ENCODE measurements at places on chromosomes 11 and 22.

DNA sequence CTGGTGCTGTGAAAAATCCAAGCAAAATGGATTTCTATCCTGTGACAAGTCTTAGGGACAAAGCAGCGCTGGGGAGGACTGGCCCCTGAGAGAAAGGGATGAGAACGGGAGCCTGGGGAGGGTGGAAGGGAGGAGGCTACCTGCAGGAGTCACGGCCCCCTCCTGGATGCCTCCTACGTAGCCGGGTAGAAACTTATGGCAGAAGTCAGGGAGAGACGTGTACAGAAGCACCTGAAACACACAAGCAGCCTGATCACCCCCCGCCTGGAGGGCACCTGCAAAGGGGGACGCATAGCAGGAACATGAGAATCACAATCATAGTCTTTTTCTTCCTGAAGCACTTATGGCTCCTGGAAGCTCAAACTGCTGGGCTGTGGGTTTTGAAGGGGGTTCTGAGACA lies 6.1 kb downstream of the DHCR7 start:
- no peak for DNase-seq

DNA sequence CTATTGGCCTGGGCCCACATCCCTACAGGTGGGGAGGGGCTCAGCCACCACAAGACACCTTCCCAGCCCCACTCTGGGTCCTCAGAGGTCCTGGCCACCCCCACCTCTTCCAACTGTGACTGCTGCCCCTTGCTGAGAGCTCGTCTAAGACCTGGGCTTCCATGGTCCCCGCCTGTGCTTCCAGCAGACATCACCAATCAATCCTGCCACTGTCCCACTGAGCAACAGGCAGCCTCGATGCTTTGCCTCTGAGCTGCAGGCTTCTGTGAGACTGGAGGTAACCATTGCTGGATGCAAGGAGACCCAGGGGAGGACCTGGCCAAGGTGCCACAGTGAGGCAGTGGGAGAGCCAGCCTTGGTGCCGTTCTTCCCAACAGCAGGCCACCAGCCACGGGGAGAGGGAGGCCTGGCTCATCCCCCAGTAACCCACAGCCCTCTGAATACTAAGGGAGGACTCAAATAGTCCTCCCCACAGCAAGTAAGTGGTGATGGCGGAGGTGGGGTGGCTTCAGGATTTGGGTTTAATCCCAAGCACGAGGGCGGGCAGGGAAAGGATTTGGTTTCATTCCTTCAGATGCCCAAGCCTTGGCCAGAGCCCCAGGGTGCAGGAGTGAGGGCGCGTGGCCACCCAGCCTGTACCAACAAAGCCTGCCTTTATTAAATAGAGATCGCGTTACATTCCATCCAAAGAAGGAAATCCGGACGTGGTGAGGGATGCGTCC lies 5.5 kb upstream of the FADS3 start:
- DNase-seq: no peak

GRCh38 chr11:95920460-95921105 lies 3.3 kb downstream of the MTMR2 start:
- no peak for DNase-seq

DNA sequence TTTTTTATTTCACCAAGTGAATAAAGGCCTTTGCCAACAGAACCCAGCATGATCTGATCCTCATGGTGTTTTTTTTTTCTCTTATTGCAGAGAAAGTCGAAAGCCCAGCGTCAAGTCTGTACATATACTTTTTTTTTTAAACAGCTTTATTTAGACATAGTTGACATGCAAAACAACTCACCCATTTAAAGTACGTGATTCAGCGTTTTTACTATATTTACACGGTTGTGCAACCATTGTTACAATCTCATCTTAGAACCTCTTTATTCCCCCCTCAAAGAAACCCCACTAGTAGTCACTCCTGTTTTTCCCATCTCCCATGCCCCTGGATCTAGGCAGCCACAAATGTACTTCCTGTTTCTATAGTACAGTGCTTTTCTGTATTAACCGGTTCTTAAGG lies 20.6 kb upstream of the AP1B1 start:
- DNase-seq: no peak

DNA sequence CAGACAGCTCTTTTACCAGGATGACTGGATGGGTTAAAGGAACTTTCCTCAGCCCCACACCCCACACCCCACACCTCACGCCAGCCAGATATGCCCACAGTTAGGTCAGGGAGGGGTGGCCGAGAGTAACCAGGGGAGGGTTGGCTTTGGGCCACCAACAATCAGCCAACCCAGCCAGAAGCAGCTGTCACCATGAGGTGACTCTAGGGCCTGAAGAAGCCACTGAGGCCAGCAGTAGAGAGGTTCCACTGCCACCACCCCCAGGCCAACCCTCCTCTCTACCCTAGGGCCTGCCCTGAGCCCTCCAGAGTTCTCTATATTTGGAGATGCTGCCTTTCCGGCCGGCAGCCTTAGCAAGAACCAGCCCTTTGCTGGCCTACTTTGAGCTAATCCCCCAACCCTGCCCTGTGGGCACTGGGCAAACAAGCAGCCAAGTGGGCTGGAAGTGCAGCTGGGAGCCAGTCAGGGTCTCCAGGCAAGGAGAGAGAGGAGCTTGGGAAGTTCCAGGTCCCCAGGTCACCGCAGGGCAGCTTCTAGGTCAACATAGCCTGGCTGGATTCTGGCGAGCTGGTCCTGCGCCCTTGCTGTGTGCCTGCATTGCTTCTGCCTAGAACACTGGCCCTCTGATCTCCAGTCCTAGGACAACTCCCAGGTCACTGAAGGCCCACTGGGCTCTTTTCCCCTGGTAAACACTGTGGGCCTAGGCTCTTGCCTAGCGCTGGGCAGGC lies 12.0 kb upstream of the SYT8 start:
- DNase-seq: no peak

DNA sequence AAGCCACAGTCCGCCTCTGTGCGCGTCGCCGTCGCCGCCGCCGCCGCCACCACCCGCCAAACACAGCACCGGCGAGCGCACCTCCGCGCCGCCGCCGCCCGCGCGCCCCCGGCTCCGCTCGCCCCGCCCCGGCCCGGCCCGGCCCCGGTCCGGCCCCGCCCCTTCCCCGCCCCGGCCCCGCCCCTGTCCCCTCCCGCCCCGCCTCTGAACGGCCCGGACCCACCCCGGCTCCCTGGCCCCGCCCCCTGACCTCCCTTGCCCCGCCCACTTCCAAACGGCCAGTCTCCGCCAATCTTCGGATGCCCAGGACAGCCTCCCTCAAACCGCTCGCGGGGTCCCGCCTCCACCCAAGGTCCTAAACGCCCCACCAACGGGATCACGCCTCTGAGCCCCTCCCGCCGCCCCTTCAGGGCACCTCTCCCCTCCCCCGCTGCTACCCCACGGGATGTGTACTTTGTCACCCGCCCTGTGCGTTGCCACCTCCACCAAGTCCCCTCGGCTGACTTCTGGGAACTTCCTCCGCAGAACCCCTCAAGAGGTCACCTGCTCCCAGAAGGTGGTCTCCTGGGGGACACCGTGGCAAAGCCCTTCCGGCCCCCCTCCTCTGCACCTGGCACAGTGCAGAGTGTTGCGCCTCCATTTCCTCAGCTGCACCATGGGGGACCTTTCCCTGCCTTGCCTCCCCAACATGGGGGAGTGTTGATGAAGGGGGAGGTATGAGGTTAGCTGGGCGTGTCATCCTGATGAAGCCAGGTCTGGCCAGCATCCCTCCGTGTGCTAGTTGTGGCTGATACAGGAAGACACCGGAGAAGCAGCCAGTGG lies at the start of gene KIAA0930:
Gene KIAA0930, minus strand, starts transcription at position 85 of the 822 bp plus-strand sequence. CDS start 191 bp downstream, outside the sequence.
- peak; percentile 62 for DNase-seq

DNA sequence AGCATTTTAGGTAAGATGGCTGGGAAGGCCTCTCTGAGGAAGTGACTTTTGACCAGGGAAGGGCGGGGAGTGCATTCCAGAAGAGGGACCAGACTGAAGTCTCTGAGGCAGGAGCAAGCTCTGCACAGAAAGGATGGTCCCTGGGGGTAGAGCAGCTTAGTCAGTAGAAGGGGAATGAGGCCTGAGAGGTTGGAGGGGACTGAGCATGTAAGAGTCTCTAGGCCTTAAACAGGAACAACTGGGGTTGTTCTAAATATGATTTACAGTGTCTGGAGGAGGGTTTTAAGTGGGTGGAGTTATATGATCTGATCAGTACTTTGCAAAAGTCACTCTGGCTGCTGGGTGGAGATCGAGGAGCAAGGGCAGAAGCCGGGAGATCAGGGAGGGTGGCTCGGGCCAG lies 31.7 kb upstream of the TEF start:
- no peak for DNase-seq

GRCh38 chr11:46356924-46357482 lies 9.7 kb downstream of the DGKZ start:
- DNase-seq: no peak

DNA sequence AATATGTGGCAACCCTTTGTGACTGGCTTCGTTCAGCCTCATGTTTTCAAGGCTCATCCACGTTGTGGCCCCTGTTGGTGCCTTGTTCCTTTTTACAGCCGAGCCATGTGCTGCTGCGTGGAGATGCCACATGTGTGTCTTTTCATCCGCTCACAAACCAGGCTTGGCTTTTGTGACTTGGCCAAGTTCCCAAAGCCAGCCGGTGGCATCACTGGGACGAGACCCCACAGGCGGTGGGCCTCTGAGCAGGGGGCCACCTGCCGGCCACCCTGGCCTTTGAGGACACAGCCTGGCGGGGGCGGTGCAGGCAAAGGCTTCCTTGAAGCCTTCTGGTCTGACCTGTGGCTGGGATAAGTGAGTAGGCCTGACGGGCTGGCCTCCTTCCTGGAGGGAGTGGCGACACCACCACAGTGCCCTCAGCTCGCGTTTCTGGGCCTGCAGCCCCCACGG lies 10.5 kb downstream of the GRK2 start:
- DNase-seq: no peak

DNA sequence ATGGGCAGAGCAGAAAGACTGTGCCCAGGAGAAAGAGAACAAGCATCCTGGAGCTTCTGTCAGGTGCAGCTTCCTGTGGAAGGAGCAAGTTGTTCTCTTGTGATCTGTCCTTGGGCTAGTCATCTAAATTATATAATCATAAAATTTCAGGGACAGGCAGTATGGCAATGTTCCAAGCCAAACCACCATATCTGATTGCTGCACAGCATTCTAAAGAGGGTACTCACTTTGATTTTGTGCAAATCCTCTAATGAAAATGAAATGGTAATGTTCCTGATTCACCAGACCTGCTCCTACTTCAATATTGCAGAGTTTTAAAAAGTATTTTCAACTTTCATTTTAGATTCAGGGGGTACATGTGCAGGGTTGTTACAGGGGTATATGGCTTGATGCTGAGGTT lies at the start of gene PATE2:
Gene PATE2, minus strand, starts transcription at position 101 of the 400 bp plus-strand sequence. Its CDS starts 55 bp downstream, at position 46.
- no peak for DNase-seq

- no peak for DNase-seq
These were observed 469 bp downstream of the KCNK7 start for GRCh38 chr11:65595131-65595530.

DNA sequence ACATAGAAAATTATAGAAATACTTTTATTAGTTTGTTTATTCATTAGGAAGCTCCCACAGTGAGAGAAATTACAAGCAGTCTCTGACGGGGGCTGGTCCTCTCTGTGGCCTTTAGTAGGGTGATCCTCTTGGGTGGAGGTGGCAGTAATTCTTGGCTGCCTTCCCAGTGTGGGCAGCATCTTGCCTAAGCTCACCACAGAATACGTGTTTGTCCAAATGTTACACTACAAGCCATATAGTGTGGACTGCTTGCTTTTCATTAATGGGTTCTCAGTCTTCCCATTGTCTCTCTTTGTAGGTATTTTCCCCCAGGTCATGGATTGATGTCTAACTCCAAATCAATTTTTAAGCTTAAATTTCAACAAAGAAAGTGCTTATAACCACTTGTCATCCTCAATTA lies 43.3 kb downstream of the ENDOD1 start:
- no peak for DNase-seq

GRCh38 chr11:11374358-11375148 lies 21.5 kb upstream of the CSNK2A3 start:
- no peak for DNase-seq

GRCh38 chr11:124036666-124037065 lies 4.5 kb downstream of the OR10G7 start:
- DNase-seq: no peak

DNA sequence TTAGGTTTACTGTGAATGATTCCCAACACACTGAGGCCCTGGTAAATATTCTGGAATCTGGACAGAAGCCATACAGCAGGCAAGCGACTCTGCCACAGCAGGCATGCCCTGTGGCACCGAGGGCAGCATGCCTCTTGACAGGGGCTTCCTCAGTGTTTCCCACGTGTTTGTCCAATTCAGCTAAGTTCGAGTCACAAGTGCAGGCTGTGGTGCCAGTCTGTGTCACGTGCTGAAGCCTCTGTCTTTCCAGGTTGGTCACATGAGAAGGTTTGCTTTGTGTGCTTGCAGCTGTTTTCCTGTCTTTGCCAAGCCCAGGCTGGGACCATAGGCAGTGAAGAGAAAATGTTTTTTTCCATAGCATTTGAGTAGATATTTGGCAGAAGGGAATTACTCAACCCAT lies 2.4 kb upstream of the PPFIBP2 start:
- DNase-seq: no peak

DNA sequence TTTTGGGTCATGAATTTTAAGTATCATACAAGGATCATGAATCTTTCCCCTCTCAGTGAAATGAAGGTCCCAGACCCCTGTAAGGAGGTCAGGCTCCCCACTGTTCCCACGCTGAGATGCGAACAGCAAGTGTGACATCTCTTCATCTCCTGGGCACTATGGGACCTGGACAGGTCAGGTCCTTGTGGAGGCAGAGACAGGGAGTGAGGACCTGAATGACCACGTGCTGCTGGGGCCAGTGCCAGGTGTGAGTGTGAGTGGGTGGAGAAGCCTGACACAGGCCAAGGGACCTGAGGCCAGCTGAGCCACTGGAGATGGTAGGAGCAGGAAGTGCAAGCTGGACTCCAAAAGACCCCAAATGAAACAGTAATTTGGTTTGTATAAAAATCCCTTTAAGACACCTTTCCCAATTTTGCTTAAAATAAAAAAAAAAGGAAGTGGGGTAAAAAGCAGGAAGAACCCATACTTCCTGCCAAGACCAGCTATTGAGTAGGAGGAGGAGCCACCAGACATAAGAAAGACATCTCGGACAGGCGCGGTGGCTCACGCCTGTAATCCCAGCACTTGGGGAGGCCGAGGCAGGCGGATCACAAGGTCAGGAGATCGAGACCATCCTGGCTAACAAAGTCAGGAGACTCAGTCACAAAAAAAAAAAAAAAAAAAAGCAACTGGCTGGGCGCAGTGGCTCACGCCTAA lies 35.4 kb upstream of the SERPIND1 start:
- DNase-seq: no peak

DNA sequence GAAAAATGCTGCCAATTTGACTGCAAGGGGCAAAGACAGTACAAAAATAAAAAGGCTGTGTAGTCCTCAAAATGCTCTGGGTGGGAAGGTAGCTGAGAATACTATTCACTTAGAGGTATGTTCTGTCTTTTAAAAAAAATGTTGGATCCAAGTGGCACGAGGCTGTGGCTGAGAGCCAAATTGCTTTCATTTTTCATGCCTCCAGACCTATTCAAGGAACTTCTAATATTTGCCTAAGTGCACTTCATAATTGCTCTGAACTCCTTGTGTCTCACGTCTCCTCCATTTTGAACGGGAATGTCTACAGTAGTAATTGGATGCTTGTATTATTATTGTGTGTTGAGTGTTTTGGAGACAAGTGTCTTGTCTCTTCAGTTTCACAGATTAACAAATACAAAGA lies 19.1 kb upstream of the SLC22A25 start:
- no peak for DNase-seq
